ENCODE measurements at places on chromosomes 2 and 18.

DNA sequence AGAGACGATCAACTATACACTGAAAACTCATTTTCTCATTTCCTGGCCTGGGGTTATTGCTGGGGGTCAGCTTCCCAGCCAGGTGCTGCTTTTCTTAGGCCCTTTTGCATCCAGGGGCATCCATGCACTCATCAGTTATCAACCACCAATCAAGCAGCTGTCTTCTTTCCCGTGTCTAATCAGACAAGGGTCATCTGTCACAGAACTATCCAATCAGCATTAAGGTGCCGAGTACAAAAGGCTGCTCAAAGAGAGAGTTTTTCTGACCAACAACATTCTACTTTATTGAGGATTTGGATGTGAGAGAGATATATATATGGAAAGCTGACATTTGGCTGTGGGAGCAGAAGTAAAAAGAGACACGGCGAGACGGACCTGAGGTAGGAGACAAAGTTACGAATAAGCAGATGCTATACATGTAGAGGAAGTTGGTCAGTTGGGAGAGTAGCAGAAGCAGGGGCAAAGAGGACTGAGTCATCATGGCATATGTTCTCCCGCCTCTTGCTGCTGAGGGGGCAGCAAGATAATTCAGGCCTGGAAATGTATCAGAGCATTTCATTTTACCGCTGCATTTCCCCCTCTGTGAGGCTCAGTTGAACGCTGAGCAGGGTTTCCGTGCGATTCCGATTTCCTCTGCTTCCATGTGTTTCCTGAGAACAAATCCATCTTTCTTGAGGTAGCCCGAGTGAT lies 129.3 kb downstream of the NUP35 start:
- DNase-seq: no peak

DNA sequence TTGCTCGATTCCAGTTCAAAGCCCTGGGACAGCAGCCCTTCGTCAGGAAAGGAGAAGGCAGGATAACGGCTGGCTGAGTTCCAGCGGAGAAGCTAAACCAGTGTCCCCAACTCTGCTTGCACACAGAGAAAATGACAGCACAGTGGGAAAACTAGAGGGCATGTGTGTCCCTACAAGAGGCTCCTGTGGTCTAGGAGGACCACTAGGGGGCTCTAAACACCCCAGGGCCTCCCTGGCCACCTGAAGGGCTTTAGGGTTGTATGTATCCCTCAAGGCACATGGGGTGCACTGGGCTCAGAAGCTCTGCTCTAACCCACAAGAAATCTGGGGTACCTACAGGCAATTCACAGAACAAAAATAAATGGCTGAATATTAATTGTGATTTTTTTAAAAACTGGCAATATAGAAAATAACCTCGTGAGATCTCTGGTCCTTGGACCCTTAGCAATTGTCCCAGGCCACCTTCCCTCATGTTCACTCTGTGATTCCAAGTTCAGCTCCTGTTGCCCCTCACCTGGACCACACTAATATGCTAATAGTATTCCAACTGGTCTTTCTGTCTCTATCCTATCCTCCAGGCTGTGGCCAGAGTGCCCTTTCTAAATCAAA lies 17.5 kb downstream of the STAT1 start:
- DNase-seq: no peak

GRCh38 chr2:59276917-59277316 lies 1035.8 kb upstream of the FANCL start:
- DNase-seq: no peak

- DNase-seq: no peak
These were observed 182.9 kb upstream of the TPO start for GRCh38 chr2:1230155-1230893.

GRCh38 chr18:62461591-62461990 lies 61.2 kb upstream of the ZCCHC2 start:
- DNase-seq: no peak

GRCh38 chr2:15812187-15812780 lies 128.1 kb upstream of the MYCN start:
- no peak for DNase-seq

DNA sequence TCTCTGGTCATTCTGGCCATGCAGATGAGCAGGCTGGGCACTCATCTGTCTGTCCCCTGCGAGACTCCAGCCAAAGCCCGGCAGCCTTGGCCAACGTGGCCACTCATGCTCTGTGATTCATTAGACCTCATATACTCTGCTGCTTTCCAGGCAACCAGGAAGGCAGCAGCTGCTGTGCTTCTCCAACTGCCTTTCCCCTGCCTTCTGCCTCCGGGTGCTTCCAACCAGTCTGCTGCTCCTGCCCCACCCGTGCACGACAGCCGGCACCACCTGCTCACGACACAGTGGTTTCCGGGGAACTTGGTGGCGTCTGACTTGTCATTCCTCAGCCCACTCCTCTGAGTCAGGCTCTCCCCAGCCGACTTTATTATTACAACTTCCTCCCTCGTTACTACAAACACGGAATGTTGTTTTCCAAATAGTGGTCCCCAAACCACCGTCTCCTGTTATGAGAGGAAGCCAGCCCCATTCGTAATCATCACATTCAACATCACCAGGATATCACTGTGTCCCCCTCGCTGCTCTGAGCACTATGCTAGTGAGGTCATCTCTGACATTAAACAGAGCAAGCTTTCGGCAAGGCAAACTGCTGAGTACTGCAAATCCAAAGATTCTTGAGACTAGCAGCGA lies 392.4 kb downstream of the ALK start:
- no peak for DNase-seq

- no peak for DNase-seq
These were observed 14.7 kb downstream of the SLC14A1 start for GRCh38 chr18:45738660-45739059.

DNA sequence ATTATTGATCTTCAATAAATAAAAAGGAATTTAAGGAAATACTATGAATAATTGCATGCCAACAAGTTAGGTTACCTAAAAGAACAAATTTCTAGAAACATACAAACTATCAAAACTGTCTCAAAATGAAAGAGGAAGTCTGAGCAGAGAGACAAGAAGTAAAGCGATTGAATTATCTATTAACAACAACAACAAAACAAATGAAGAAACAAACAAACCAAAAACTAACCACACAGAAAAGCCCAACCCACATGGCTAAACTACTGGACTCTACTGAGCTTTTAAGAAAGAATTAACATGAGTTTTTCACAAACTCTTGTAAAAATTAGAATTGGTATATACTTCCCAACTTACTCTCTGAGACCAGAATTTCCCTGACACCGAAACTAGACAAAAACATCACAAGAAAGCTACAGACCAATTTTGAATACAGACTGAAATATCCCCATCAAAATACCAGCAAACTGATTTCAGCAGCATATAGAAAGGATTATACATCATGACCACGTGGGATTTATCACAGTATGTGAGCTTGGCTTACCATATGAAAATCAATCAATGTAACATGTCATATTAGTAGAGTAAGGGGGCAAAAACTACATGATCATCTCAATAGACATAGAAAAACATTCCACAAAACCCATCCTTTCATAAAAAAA lies 16.6 kb upstream of the GALNT1 start:
- no peak for DNase-seq

GRCh38 chr2:7093376-7093775 lies 176.2 kb downstream of the RNF144A start:
- no peak for DNase-seq

- no peak for DNase-seq
These were observed 30.1 kb upstream of the MBOAT2 start for GRCh38 chr2:9033385-9034168.

DNA sequence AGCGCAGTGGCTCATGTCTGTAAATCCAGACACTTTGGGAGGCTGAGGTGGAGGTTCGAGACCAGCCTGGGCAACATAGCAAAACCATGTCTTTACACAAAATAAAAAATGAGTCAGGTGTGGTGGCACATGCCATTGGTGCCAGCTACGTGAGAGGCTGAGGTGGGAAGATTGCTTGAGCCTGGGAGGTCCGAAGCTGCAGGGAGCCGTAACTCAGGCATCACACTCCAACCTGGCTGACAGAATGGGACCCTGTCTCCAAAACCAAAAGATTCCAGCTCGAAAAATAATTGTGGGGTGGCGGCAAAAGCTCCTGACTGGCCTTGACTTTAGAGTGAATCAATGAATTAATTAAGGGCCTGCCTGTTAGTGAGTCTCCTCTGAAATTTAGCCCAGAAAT lies 1.2 kb upstream of the ALPP start:
- no peak for DNase-seq

Data from activated T-helper 1 cell treated with anti-CD3 and anti-CD28 coated beads, Interleukin-2, amount 50 U/mL, for 16 hours (primary cell).